ENCODE measurements at places on chromosomes 6 and 20.

- no peak for DNase-seq
Measured at GRCh38 chr6:74631564-74631963, 574.3 kb downstream of the COL12A1 start.

DNA sequence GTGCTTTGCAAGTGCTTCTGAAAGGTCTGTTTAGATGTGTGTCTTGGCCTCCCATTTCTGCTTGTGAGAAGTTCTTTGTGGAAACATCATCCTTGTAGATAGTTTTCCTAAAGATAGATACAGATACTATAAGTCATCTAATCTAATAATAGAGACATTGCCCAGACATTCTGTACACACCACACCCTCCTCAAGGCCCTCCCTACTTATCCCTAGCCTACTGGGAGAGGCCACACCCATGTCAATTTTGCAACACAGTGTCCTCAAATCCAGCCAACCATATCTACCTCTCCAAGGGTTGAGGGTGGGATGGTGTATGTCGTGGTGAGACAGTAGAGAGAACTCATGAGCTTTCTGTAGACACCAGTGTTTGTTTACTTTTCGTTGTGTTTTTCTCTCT is 6.2 kb downstream of the KDM1B start:
- no peak for DNase-seq

GRCh38 chr6:109009962-109010704 is 84.5 kb downstream of the SESN1 start:
- DNase-seq, result no peak

DNA sequence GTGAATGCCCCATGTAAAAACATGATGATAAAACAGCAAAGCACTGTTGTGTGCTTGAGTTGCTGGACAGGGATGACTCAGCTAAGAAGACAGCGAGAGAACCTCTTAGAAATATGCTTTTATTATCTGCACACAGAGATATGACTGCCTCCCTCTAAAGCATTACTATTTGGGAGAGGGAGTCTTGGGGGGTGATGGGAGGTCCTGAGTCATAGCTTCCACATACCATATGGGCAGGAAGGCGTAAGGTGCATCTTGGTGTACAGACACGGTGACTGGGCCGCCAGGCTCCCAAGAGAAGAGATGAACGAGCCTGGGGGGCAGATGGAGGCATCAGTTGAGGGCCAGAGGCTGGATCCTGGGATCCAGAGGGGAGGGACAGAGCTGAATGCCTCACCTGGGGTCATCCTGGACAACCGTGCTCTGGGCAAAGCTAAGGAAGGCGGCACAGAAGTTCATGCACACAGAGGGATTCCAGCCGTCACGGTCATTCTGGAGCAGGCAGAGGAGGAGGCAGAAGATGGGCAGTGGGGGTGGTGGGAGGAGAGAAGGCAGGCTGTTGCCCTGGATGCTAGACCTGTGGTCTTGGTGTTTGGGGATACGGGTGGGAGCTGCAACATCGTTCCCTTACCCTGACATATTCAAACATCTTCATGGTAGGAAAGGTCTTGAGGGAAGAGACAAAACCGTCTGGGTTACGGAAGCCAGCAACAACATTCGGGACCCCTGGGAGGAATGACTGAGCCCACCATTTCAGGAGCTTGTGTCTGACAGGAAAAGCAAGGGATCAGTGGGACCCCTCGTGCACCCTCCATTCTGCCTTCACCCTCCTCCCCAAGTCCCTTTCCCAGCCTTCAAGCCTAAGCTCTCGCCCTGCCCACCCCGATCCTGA is 2.0 kb downstream of the DXO start:
- DNase-seq, result no peak
